ENCODE measurements at places on chromosomes 5 and 9.

DNA sequence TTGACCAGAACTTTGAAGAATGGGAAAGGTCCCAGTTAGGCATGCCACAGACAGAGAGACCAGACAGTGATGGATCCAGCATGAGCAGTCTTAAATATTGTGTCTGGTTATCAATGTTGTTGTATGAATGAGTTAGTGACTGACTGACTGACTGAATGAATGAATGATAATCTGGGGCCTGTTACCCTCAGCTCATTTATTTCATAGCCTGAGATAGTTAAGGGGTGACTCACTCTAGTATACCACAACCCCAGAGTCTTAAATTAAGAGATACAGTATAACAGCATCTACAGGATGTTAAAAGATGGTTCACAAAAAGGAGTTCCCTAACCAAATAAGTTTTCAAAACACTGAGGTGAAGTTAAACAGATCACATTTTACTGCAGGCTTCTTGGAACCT, 133.5 kb downstream of the SGCD start:
- DNase-seq, result no peak

GRCh38 chr9:35729101-35729500, 2.9 kb downstream of the TLN1 start:
- no peak for DNase-seq

- DNase-seq, result no peak
Measured at GRCh38 chr5:72108202-72109061, 1.2 kb downstream of the MAP1B start.

- DNase-seq, result no peak
Measured at GRCh38 chr9:110812886-110813285, 144.3 kb downstream of the MUSK start.

DNA sequence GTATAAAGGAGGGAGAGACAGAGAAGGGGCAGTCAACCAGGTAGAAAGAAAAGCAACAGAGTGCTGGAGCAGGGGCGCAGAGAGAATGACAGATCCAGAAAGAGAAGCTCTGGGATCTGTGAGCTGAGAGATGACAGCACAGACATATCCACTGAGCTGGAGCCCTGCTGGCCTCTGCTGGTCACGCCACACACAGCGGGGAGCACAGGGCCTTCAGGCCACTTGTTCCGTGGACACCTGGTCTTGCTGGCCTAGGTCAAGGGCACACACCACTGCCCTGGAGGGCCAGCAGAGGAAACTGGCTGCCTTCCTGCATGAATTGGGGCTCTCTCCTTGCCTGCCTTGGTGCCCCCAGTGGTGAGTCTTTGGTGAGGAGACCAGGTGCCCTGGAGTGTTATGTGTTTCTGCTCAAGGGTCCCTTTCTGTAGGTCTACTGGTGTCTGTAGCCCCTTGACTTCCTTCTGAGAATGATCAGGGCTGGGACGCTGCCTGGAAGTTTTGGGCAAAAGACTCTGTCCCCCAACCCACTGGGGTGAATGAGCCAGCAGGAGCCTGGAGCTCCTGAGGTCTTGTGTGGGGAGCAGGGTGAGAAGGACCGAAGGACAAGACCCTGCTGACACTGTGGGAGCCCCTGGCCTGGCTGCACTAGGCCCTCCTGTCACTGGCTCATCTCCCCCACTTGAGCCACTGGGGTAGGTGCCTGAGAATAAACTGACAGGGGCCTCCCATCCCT, 59.2 kb upstream of the ADAMTS2 start:
- no peak for DNase-seq

DNA sequence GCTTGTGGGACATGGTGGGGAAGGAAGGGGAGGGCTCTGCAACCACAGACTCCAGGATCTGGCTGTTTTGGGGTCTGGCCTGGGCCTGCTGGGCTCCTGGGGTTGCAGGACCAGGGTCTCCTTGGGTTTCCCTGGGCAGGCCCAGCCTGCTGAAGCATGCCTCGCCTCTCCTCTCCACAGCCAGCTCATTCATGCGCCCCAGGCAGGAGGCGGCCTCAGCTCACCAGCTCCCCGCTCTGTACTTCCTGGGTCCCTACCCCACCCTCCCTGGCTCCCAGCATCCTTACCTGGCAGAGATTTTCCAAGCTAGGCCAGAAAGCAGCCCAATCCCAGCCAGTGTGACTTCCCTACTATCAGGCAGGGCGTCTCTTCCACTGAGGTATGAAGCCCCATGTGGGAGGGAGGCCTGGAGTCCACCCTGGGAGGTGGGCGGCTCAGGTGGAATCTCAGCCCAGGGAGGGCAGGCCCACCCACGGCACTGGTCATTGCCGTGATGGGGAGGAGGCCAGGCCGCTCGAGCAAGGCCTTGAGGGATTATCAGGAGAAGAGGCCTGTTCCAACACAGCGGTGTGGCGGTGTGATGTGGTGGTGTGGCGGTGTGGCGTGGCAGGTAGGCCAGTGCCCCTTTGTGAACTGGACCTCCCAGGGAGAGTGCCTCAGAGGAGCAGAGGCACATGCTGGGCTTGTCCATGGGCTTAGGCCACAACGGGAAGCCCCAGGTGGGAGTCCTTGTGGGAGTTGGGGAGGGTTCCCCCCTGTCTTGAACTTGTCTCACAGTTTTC, 103.4 kb downstream of the DAB2IP start:
- DNase-seq, result no peak

DNA sequence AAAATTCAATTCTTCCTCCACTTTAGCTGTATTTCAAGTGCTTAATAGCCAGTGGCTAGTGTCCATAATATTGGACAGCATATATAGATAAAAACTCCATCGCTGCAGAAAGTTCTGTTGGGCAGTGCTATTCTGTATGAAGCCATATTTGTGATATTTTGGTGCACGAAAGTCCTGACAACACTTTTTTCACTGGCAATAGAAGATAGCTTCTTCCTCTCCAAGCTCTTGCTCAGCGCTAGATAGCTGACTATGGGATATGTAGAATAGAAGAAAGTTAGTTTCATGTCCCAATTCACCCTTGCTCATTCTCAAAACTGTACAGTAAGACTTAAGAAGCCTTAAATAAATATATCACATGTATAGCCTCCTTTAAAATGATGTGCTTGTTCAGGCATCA, 269.9 kb downstream of the TLR4 start:
- DNase-seq, result no peak

DNA sequence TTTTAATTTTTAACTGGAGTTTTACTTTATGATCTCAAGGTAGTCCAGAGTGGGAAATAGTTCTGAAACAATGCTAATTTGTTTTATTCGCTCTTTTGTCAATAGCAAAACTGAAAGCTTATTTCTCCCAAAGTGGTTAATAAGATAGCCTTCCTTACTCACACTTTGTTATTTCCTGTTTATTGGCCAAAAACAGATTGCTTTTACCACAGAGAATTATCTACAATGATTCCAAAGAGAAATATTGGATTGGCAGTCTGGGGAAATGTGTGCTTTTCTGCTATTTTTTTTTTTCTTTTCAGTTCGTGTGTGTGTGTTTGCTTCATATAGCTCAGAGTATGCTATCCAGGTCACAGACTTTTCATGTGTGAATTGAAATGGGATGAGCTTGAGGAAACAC, 756.7 kb upstream of the RGMB start:
- DNase-seq, result no peak

GRCh38 chr5:5063533-5063953, 76.6 kb upstream of the ADAMTS16 start:
- no peak for DNase-seq

DNA sequence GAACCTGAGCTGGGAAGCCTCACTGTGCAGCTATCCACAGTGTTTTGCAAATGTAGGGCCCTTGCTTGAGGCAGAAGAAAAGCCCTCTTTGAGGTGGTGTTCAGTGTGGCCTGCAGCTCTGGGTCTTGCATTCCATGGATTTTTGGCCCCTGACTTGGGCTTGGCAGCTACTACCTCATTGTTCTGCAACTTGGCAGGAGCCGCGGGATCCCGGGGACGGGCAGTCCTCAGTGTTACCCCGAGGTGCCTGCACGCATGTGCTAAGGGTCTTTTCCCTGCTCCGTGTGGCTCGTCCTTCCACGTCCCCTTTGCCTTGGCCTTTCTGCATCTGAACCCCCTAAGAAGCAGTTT, 39.8 kb downstream of the NEK6 start:
- no peak for DNase-seq

- DNase-seq, result no peak
Measured at GRCh38 chr9:114099669-114100270, 678 bp upstream of the KIF12 start.

- DNase-seq, result no peak
Measured at GRCh38 chr5:122772446-122772845, 2.4 kb upstream of the SNX2 start.

DNA sequence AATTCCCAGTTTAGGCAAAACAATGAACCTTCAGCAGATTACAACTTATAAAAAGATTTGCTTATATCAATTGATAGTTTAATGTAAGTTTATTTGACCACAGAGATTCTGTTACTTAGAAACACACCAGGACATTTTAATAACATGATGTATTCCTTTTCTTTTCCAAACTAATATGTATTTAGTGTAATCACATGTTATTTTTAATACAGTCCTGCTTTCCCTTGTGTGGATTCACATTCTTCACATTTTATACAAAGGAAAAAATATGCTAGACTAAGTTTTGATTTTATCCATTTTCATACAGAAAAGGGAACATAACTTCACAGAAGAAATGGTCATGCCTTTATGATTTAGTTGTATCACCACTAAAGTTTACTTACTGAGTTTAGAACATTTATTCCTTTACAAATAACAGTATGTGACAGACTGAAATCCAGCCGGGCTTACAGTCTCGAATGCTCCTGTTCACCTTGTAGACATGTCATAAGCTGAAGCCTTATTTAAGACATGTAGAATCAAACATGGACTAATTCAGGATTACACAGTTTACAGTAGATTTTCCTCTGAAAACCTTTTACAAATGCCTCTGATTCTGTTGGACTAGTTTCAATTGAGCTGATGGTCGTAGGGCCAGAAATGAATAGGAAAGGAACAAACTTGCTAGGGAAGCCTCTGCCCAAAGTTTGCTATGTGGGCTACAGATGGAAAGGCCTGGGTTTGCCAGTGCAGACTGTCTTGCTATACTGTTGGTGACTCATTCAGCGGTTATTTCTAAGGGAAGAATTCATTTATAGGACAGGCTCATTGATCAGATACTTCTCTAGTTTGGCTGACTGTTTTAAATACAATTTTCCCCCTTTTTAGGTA, 6.6 kb upstream of the ASPN start:
- DNase-seq, result no peak

Data from stimulated activated CD4-positive, alpha-beta T cell treated with anti-CD3 and anti-CD28 coated beads, Interleukin-4, amount 100 ng/mL, for 4 hours (primary cell).